ENCODE measurements at places on chromosomes 7 and 10.

- DNase-seq, result no peak
Measured at GRCh38 chr7:31095286-31096197, 43.4 kb downstream of the ADCYAP1R1 start.

DNA sequence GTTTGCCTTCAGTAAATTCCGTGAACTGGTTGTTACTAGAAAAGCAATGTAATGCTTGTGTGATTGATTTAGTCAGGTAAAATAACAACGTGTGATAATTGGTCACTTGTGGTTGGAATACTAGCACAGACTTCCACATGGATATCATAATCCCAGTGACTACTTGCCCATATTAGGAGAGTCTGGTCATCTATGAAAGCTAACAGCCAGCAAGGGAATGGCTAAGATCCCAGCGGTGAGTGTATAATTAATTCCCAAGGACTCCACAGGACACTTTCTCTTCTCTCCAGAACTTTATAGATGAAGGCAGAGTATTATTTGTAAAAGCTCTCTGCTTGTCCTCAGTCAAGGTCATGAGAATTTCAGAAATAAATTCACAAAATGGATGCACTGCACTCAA is 662.6 kb upstream of the TEX47 start:
- no peak for DNase-seq

GRCh38 chr7:112173568-112173905 is 32.7 kb downstream of the DOCK4 start:
- DNase-seq, result no peak

DNA sequence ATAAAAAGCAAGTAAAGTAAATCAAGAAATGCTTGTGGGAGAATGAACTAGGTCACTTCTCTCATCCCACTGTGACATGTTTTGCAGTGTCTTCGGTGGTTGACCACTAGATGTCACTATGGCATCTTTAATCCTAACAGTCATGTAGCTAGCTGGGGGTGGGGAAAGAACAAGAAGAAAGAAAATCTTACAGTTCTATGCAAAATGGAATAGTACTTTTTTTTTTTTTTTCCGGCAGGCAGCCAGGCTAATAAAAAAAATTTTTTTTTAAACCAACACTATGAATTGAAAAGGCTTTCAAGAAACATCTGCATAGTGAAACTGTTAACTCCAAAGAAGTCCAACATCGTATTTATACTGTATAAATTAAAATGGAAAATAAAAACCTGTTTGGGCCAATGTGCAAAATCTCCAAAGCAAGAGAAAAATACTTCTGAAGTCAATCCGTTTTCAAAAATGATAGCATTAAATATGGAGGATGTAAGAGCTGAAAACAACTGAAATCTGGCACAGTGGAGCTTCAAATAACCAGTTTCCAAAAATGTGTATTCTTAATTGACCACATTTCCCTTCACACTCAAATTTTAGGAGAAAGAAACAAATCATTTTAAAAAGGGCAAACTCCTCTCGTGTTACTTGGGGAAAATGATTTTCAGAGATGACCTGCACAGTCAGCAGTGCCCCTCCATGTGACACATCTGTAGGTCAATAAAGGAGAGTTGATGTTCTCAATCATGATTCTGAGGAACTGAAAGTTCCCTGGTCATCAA is 38.5 kb downstream of the CDK1 start:
- peak; percentile 21 for DNase-seq

DNA sequence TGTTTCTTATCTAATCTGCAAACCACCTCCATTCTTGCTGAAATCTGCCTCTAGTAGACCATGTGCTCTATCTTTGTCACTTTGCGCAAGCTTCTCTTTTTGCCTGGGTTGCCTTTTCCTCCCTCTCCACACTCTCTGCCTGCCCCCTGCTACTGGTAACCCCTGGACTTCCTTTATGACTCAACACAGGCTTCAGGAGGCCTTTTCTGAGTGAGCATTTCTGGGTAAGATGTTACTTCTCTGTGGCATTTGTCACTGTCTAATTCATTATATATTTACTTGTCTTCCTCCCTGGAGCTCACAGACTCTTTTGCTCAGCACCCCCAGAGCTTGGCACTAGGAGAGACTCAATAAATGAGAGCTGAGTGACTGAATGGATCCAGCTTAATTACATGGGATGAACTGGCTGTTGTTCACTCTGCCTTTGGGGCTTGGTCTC is 8.4 kb downstream of the GOLGA7B start:
- DNase-seq, result no peak
